ENCODE measurements at places on chromosomes 6 and 20. TPM values are rescaled to one million over a fixed set of nuclear protein-coding genes. Genes with fewer than 3 reads are reported as not detected.

DNA sequence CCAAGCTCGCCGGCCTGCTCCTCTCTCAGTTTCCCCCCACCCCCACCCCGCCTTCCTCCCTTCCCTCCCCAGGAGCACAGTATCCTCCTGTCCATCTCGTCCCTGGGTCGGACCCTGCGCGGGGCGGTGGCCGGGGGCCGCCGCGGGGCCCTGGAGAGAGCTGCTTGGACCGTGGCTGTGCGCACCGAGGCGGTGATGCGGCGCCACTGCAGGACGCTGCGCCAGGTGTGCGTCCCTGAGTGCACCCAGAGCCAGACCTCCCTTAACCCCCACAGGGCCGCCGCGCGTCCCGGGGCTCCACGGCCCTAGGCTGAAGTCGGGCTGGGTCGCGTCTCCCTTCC, 2.2 kb downstream of the C20orf204 start:
- peak; percentile 39 for DNase-seq

GRCh38 chr6:81246200-81246599, 506.3 kb downstream of the TENT5A start:
- no peak for DNase-seq

- no peak for DNase-seq
These were observed 79.6 kb downstream of the CDH22 start for GRCh38 chr20:46228670-46229069.

The ID4 gene
- 713 TPM for total RNA-seq

The UNC93A gene
- total RNA-seq: not detected

The CLPSL1 gene
- not detected for total RNA-seq

The RAET1L gene
- not detected for total RNA-seq

The KIAA1755 gene
- 5.5 TPM for total RNA-seq

The KCNB1 gene
- total RNA-seq: 0.45 TPM
